ENCODE measurements at places on chromosomes 7 and 10. TPM values are rescaled to one million over a fixed set of nuclear protein-coding genes. Genes with fewer than 3 reads are reported as not detected.

GRCh38 chr7:68224041-68224741 is 1227.6 kb downstream of the TYW1 start:
- no peaks in the 10 kb centered on the region for H3K36me3 ChIP-seq
- no peak overlapping the region for H3K4me3 ChIP-seq
- H3K4me1 ChIP-seq, result no peaks in the 10 kb centered on the region
- DNase-seq, result no peak
- H3K27me3 ChIP-seq, result no peaks in the 10 kb centered on the region

DNA sequence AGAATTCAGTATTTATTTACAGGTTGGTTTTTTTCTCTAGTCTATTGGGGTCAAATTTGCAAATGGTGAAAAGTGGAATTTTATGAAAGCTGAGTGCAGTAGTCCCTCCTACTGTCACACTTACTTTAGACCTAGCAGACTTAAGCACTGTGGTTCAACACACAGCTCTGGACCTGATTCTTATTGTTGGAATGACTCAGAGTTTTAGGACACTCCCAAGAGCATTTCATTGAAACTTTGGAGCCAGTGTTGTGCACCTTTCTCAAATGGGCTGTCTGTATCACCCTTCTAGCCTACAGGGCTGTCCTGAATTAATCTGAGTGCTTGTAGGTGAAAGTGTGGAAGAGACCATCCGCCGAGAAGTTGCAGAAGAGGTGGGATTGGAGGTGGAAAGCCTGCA is 16.1 kb downstream of the NUDT13 start:
- no peak overlapping the region for H3K27ac ChIP-seq
- H3K4me3 ChIP-seq, result no peak overlapping the region
- peaks cover 7% of the 10 kb centered on the region for H3K36me3 ChIP-seq
- no peaks in the 10 kb centered on the region for H3K27me3 ChIP-seq
- H3K4me1 ChIP-seq, result no peaks in the 10 kb centered on the region

DNA sequence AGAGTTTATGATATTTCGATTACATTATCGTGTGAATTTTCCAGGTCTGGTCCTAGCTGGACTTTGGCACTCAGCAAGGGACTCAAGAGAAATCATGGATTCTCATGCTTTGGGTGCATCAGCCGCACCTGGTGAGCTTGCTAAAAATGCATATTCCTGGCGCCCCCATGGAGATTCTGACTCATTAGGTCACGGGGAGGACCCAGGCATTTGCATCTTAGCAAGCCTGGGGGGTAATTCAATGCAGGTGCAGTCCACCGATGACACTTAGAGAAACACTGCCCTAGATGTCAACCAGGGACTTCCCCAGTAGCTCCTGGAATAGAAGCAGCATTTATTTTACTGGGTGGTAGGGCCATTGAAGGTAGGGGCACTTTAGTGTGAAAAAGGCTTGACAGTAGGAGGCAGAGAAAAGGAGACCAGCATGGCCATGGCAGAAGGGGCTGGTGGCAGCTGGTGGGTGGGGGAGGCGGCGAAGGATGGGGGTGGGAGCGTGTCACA is 29.9 kb upstream of the PDCD4 start:
- no peaks in the 10 kb centered on the region for H3K27me3 ChIP-seq
- no peak for DNase-seq
- peaks cover 66% of the 10 kb centered on the region for H3K4me1 ChIP-seq
- H3K27ac ChIP-seq, result peak overlapping the region; percentile 90
- no peak overlapping the region for H3K4me3 ChIP-seq
- H3K36me3 ChIP-seq, result no peaks in the 10 kb centered on the region

HECW1 gene
- polyA plus RNA-seq, result not detected

DNA sequence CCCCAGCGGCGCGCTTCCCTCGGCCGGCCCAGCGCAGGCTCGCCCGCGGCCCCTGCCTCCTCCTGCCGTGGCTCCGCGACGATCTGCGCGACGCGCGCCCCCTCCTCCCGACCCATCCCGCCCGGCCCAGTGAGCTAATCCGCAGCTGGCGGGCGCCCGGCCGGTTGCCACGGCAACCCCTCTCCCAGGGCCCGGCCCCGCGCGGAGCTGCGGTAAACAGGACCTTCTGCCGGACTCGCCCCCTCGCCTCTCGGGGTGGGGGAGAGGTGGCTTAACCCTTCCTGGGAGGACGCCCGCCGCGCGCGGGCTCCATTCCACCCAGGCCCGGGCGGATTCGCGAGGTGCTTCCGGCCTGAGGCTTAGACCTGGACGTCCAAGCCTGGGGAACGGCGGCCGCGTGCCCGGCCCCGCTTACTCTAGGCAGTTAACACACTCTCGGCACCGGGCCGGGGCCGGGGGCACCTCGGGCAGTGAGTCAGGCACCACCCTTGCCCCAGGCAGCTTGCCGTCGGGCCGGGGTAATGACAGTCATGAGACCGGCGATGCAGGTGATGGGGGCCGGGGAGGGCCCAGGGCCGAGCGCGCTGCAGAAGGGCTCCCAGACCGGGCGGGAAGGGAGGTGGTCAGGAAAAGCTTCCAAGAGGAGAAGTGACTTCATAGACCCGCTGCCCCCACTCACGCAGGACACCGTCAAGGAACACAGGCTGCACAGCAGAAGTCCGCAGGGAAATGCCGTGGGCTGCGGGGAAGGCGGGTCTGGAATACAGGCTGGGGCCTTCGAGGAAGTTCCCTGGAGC is at the start of gene DENND2A:
Gene DENND2A, minus strand, starts transcription at position 87 of the 797 bp plus-strand sequence. CDS start 38,416 bp downstream, outside the sequence.
- DNase-seq, result peak; percentile 83
- no peaks in the 10 kb centered on the region for H3K27me3 ChIP-seq
- no peaks in the 10 kb centered on the region for H3K36me3 ChIP-seq
- peak within 1 kb of the TSS; percentile 10 for H3K27ac ChIP-seq

DNA sequence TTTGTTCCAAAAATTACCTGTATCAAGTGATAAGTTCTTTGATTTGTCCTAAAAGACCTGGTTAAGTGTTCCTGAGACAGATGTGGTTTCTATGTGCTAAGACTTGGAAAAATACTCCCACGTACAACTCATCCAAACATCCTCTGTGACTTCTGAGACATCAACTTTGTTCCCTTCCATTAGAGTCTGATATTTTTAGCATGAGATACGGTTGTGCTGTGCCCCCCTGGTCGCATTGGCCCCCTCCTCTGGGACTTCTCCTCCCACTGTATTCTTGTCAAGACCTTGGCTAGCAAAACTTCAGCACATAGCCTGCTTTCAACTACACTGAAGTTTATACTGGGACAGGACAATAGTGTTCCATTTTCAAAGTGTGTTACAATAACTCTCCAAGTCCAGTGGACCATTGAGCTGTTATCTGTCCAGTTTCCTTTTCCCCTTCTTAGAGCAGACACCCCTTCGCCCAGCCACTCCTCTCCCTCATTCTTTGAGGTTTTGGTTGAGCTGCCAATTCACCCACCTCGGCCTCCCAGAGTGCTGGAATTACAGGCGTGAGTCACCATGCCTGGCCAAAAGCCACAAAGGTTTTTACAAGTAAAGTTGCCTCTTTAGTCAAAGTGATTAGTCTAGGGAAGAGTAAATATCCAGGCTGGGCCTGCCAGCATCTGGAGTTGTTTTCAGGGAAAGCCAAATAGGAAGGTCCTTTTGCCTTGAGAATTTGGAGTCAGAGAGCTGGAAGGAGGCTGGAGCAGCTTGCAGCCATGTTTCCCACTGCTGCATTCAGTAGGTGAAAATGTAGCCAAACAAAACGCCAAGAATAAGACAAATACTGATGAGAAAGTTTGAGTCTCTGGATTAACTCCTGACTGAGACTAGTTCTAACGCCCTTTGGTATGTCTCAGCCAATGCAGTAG is 17.8 kb upstream of the PDLIM1 start:
- H3K36me3 ChIP-seq, result no peaks in the 10 kb centered on the region
- H3K4me3 ChIP-seq, result no peak overlapping the region
- H3K27me3 ChIP-seq, result no peaks in the 10 kb centered on the region
- peak overlapping the region; percentile 23 for H3K27ac ChIP-seq
- H3K4me1 ChIP-seq, result peaks cover 13% of the 10 kb centered on the region

CFAP43 gene
- 6.2 TPM for polyA plus RNA-seq

DNA sequence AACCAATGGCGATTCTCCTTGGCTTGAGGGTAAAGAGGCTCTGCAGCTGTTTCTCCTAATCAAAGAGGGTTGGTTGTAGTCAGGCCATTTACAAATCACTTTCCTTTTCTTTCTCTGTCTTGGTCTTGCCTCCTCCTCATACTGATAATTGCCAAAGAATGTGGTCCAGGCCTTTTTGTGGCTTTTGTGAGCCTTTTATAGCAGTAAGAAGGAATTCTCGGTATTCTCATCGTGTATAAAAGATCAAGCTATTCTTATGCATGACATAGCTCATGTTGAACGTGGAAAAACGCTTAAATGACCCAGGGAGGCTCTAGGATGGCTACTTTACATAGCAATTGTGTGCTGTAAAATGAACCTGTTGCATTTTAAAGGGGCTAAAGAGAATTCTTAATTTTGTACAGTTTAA is 62.6 kb downstream of the RBM20 start:
- DNase-seq, result no peak
- H3K36me3 ChIP-seq, result no peaks in the 10 kb centered on the region
- H3K27ac ChIP-seq, result no peak overlapping the region
- no peak overlapping the region for H3K4me3 ChIP-seq
- no peaks in the 10 kb centered on the region for H3K27me3 ChIP-seq

DNA sequence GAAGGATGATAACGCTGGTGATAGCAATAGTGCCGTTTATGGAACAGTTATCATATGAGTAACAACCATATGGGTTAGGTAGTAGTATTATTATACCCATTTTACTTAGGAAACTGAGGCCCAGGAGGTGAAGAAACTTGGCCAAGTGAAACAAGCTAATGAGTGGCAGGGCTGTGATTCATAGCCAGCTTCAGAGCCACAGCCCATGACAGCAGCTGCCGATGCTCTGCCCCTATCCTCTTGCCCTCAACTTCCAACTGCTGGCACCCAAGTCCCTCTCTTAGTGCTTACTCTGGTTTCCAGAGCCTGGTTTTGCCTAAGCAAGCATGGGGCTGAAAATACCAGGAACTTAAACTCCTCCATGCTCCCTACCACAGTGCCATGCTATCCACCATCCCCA is 12.3 kb downstream of the SH3PXD2A start:
- peaks cover 8% of the 10 kb centered on the region for H3K4me1 ChIP-seq
- no peak for DNase-seq
- no peaks in the 10 kb centered on the region for H3K27me3 ChIP-seq
- H3K36me3 ChIP-seq, result no peaks in the 10 kb centered on the region
- H3K4me3 ChIP-seq, result no peak overlapping the region
- H3K27ac ChIP-seq, result peak overlapping the region; percentile 57

GRCh38 chr7:36653663-36654355 is 70.5 kb downstream of the AOAH start:
- H3K27ac ChIP-seq, result peak overlapping the region; percentile 15
- H3K4me3 ChIP-seq, result no peak overlapping the region
- H3K27me3 ChIP-seq, result no peaks in the 10 kb centered on the region
- no peaks in the 10 kb centered on the region for H3K4me1 ChIP-seq
- no peak for DNase-seq
- H3K36me3 ChIP-seq, result no peaks in the 10 kb centered on the region

HOXA10 gene
- polyA plus RNA-seq, result not detected

DNA sequence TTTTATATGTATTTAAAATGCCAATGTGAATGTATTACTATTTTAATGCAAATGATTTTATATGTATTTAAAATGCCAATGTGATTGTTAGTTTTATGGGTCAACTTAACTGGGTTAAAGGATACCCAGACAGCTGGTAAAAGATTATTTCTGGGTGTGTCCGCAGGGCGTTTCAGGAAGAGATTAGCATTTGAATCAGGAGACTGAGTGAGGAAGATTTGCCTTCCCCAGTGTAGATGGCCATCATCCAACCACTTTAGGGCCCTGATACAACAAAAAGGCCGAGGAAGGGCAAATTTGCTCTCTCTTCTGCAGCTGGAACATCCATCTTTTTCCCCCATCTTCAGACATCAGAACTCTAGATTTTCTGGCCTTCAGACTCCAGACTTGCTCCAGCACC is 116.2 kb downstream of the BAMBI start:
- H3K4me1 ChIP-seq, result no peaks in the 10 kb centered on the region
- H3K36me3 ChIP-seq, result no peaks in the 10 kb centered on the region
- no peak overlapping the region for H3K4me3 ChIP-seq
- H3K27ac ChIP-seq, result no peak overlapping the region
- no peaks in the 10 kb centered on the region for H3K27me3 ChIP-seq

COL1A2 gene
- polyA plus RNA-seq, result 12.5 TPM

DNA sequence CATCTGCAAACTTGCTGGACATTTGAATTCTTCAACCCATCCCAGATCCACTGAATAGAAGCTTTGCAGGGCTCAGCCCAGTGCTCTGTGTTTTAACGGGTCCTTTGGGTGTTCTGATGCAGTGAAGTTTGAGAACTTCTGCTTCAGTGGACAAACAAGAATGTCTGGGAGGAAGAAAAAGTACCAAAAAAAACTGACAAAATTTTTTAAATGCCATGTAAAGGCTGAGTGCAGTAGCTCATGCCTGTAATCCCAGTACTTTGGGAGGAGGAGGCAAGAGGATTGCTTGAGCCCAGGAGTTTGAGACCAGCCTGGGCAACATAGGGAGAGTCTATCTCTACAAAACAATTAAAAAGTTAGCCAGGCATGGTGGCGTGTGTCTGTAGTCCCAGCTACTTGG is 51.8 kb upstream of the FRMD4A start:
- DNase-seq, result no peak
- no peak overlapping the region for H3K27ac ChIP-seq
- H3K27me3 ChIP-seq, result no peaks in the 10 kb centered on the region

GRCh38 chr7:100875356-100875751 is 451 bp downstream of the SRRT start:
- H3K4me1 ChIP-seq, result peaks cover 8% of the 10 kb centered on the region
- peak overlapping the region; percentile 87 for H3K27ac ChIP-seq
- peaks cover 13% of the 10 kb centered on the region for H3K36me3 ChIP-seq
- DNase-seq, result no peak
- H3K4me3 ChIP-seq, result peak overlapping the region; percentile 91

PLEKHA8 gene
- polyA plus RNA-seq, result 1.7 TPM

PANK1 gene
- 1.1 TPM for polyA plus RNA-seq

PON1 gene
- polyA plus RNA-seq, result 0.61 TPM

IGFBP1 gene
- polyA plus RNA-seq, result 0.11 TPM

DNA sequence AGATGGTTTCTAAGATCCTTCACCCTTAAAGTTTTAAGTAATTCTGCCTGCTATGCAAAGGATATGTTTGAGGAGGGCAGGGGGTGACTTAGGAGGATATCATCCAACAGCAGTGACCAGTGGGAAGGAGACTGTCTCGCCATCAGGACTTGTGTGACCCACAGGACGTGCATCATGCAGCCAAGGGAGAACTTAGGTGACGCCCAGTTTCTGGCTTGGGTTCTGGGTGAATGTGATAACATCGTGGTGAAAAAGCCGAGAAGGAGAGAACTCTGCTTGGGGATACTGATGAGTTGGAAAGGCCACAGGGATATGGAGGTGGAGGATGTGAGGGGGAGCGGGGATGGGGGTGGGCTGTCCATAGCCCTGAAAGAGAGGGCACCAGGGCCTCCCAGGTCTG is 3.8 kb downstream of the WIPI2 start:
- H3K27ac ChIP-seq, result no peak overlapping the region
- H3K36me3 ChIP-seq, result peaks cover 3% of the 10 kb centered on the region
- no peaks in the 10 kb centered on the region for H3K27me3 ChIP-seq
- H3K4me1 ChIP-seq, result peaks cover 11% of the 10 kb centered on the region
- no peak for DNase-seq
- no peak overlapping the region for H3K4me3 ChIP-seq

- peak; percentile 5 for DNase-seq
- H3K27ac ChIP-seq, result no peak overlapping the region
- no peaks in the 10 kb centered on the region for H3K27me3 ChIP-seq
- H3K4me1 ChIP-seq, result no peaks in the 10 kb centered on the region
- no peak overlapping the region for H3K4me3 ChIP-seq
Observed at GRCh38 chr7:14691597-14692203, 210.9 kb downstream of the DGKB start.

GRCh38 chr7:82049442-82049841 is 279.6 kb upstream of the HGF start:
- H3K27me3 ChIP-seq, result no peaks in the 10 kb centered on the region
- no peaks in the 10 kb centered on the region for H3K4me1 ChIP-seq
- no peak overlapping the region for H3K4me3 ChIP-seq
- H3K36me3 ChIP-seq, result no peaks in the 10 kb centered on the region
- H3K27ac ChIP-seq, result no peak overlapping the region

Data from pancreas (tissue), 10 donors.